ENCODE measurements at places on chromosomes 5 and 9.

- no peak for DNase-seq
These were observed 70.8 kb upstream of the SMIM23 start for GRCh38 chr5:171714851-171715250.

DNA sequence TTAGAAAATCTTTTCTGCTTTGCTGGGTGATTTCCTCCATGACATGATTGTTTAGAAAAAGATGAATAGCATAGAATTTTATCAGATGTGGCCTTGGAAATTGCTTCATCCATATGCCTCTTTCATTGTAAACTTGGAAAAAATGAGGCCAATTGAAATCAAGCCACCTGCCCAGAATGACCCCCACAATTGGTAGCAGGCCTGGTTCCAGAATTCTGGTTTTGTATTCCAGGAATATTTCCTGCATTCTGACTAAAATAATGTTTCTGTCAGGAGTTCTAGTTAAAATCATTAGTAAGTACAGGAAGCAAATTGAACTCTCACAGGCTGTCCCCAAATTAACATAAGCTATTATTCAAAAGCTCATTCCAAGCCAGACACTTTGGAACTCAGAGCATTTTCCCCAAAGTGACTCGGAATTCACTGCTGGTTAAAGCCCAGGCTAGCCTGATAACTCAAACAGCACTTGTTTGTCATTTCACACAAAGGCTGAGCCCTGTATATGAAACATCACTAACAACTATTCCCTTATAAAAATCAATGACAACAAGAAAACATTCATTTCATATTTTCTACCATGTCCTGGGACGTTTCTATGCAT is 75.1 kb upstream of the ADCY2 start:
- no peak for DNase-seq

- no peak for DNase-seq
These were observed 8.9 kb upstream of the AKNA start for GRCh38 chr9:114396558-114397218.

GRCh38 chr5:31776976-31777651 is 138.2 kb downstream of the PDZD2 start:
- no peak for DNase-seq

GRCh38 chr5:132008163-132008473 is 3.3 kb downstream of the ACSL6 start:
- no peak for DNase-seq

GRCh38 chr5:178293400-178293799 is 60.8 kb upstream of the PHYKPL start:
- DNase-seq, result no peak

- no peak for DNase-seq
These were observed 69.7 kb downstream of the WNK2 start for GRCh38 chr9:93253633-93254032.

DNA sequence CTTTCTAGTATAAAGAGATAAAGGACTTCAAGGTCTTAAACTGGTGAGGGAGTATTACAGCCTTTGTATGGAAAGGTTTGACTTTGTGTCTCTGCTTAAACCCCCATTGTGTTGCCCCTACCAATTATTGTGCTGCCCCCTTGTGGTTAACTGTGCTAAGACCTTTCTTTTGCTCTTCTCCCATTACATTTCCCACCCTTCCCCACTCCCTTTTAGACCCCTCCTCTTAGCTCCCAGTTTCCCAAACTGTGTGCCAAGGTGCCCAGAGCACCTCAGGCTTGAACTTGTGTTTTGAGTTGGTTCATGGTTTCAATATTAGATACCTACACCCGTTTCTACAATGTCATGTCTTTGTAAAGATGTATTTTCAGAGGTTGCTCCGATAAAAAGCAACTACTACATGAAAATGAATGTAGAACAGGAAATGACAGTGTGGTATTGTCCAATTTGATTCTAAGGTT is 2.9 kb downstream of the JAK2 start:
- DNase-seq, result no peak

DNA sequence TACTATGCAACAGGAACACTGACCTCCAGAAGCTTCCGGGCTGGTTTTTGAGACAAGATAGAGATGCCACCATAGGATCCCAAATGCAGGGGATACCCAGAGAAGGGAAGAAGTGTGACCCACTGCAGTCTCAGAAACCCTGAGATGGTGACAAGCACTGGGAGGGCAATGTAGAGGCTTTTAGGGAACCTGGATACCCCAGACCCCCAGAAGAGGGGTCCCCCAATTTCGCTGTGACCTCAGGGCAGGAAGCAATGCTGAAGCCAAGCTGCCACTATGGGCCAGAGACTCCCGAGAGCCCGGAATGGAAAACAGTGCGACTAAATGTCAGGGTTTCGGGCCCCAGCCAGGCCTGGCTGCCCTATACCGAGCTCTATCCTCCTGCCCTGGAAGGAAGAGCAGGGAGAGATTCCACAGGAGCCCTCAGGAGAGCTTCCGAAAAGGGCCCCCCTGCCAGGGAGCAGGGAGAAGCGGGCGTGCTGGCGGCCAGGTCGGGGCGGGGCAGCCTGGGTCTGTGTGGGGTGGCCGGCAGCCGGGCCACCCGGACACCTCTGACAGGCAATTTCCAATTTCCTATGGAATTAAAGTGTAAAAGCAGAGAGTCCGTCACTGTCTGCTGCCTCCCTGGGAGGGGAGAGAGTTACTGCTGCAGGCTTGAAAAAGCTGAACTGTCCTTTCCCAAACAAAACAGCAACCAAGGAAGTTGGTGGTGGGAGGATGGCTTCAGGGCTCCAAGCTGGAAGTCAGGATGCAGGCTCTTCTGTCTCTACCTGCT is 154.2 kb downstream of the FGF18 start:
- DNase-seq, result no peak

GRCh38 chr9:104608336-104608735 is 2.9 kb upstream of the OR13C2 start:
- no peak for DNase-seq

- no peak for DNase-seq
These were observed 184.2 kb downstream of the ATPSCKMT start for GRCh38 chr5:10065428-10066000.

DNA sequence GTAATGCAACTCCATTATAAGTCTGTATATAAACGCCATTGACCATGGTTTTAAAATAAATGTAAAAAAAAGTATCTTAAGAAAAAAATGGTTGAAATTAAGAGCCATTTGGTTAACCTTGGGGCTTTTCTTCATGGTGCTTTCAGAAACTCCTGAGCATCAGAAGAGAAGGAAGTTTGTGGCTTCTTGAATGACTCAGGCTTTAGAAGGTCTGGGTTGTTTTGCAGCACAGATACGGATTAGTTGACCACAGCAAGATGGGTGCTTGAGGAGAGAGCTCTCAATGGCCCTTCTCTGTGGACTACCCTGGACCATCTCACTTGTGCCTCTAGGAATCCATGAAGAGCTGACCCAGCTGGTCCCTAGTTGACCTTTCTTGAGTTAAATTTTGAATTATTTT is 189.5 kb downstream of the TMEM38B start:
- peak; percentile 23 for DNase-seq

GRCh38 chr5:150219142-150219541 is 29.3 kb downstream of the SLC6A7 start:
- DNase-seq, result no peak

- no peak for DNase-seq
These were observed 260.4 kb downstream of the CWC27 start for GRCh38 chr5:65029178-65029577.

GRCh38 chr5:33281431-33281843 is 159.3 kb upstream of the TARS1 start:
- no peak for DNase-seq

GRCh38 chr5:654071-654778 is 38.9 kb downstream of the TPPP start:
- DNase-seq, result no peak

- no peak for DNase-seq
These were observed 320.2 kb upstream of the NREP start for GRCh38 chr5:112077180-112077579.

GRCh38 chr5:169933616-169934015 is 46.7 kb downstream of the INSYN2B start:
- no peak for DNase-seq

Data from GM19239 (cell line).